Left renal pelvis (tissue), 4 donors: ENCODE measurements at places on chromosomes 5 and 9. TPM values are rescaled to one million over a fixed set of nuclear protein-coding genes. Genes with fewer than 3 reads are reported as not detected.

Gene CETN3
- polyA plus RNA-seq: 76.4 TPM

Gene TMC1
- 0.82 TPM for polyA plus RNA-seq

Gene CYSRT1
- 0.78 TPM for polyA plus RNA-seq

Gene CARD6
- polyA plus RNA-seq: 3.2 TPM

Gene LCN10
- polyA plus RNA-seq: 1.2 TPM
